Activated CD4-positive, CD25-positive, alpha-beta regulatory T cell treated with anti-CD3 and anti-CD28 coated beads, Interleukin-2, amount 50 U/mL, for 72 hours (primary cell): ENCODE measurements at places on chromosomes 3 and 15.

- no peak for DNase-seq
These were observed 30.1 kb upstream of the SPTSSB start for GRCh38 chr3:161401389-161401788.

- no peak for DNase-seq
These were observed 69.5 kb downstream of the ATP2B2 start for GRCh38 chr3:10435850-10436249.

GRCh38 chr3:41304593-41304992 lies 105.3 kb downstream of the CTNNB1 start:
- DNase-seq, result no peak

GRCh38 chr3:186534113-186534669 lies 10.0 kb downstream of the CRYGS start:
- DNase-seq, result no peak

- DNase-seq, result no peak
These were observed 103.8 kb downstream of the RBMS3 start for GRCh38 chr3:29384640-29385039.

GRCh38 chr3:179299999-179300613 lies 22.7 kb upstream of the ZNF639 start:
- no peak for DNase-seq

DNA sequence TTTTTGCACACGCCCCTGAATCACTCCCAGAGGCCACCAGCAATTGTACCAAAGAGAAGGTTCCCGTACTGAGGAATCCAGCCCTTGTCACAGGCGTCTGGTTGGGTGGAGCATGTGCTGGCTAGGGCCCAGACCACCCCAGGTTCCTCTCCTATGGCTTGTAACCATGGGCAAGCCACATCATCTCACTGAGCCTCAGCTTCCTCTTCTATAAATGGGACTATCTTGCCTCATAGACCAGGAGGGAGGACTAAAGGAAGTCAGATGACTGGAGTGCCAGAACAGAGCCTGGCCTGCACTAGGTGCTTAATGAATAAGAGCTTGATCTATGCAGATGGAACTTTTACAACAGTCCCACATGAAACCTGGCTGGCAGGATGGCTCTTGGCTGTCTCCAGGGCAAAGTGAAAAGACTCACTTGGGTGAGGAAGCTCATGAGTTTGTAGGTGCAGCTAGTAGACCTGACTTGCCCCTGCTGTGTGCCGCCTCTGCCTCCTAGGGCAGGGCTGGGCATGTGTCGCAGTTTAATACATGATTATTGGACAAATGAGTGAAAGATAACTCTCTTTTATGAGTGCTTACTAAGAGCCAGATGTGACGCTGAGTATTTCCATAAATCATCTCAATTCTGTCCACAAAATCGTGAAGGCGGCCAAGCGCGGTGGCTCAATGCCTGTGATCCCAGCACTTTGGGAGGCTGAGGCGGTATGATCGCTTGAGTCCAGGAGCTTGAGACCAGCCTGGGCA lies 29.3 kb downstream of the CTSH start:
- DNase-seq, result no peak

GRCh38 chr3:25472153-25472552 lies 44.1 kb downstream of the RARB start:
- no peak for DNase-seq

DNA sequence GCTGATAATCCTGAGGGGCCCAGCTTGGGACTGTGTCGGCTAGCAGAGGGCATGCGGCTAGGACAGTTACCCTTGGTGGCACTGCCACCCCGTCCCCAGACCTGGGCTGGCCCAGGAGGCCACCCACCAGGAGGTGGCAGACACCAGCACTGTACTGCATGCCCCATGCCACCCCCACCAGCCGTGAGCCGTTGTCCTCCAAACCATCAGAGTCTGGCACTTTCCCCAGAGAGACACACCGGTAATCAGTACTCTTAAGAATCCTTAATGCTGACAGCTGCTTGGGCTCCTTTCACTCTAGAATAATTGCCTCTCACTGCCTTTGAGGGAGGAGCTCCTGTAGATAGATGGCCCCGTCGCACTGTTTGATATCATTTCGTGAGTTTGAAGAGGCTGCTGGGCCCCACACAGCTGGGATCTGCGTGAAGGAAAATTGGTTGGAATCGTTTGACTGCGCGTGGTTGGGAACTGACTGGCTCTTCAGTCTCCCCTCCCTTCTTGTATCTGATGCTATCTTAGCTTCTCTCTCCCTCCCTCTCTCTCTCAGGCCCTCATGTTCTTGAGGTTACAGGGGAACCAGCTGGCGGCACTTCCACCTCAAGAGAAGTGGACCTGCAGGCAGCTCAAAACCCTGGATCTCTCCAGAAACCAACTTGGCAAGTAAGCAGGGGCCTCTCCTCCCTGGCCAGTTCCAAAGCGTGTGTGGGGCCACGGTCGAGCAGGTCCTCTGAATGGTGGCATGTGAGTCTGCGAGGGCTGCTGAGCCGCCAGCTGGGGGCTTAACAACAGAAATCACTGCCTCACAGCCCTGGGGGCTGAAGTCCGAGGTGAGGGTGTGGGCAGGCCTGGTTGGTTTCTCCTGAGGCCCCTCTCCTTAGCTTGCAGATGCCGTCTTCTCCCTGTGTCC lies 94.9 kb downstream of the LRRK1 start:
- DNase-seq, result no peak

DNA sequence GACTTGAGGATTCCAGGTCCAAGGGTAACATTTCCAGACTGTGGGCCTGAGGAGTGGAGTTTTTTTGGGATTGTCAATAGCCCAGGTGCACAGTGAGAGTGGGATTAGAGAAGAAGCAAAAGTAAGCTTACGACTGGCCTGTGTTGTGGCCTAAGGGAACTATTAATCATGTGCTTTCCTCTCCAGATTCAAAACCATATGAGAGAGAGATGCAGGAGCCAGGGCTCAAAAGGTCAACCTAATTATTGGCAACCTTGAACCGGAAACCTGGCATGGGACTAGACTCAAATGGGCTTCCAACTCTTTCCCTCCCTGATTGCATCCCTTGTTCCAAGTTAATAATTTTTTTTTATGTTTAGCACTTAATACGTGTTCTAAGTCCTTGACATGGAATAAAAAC lies 242.1 kb upstream of the THRB start:
- DNase-seq, result no peak

DNA sequence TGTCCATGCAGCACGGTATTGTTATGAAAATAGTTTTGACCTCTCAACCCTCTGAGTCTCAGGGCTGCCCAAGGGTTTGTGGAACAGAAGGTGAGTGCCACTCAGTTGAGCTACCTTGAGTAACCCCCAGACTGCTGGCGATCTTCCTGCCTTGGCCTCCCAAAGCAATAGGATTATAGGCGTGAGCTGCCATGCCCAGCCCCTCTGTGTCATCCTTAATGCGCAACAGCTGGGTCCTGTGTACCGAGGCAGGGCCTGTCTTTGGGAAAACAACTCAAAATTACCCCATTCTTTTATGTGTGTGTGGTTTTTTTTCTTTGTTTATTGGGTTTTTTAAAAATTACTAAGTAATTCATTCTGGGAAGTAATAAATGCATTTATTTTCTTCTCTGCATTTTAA lies 78.3 kb upstream of the TPM1 start:
- DNase-seq, result no peak

DNA sequence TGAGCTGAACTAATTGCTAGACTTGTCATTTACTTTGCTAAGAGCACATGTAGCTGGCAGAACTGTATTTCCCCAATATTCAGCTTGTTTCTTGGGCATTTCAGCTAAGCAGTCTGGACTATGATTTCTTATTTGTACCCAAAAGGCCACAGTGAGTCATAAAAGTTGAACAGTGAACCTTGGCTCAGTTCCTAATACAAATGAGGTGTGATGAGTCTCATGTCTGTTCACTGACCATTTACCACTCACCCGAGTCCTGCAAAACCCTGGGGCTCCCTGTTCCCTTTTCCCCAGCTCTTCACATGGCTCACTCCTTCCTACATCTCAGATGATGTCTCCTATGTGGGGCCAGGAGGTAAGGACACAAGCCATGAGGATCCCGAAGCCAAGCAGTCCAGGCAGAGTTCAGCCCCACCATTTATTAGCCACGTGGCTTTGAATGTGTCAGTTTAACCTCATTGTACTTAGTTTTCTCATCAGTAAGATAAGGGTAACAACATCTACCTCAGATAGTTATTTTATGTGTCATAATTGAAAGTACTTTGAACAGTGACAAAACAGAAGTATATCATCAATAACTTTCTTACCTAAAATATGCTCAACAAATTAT lies 239.3 kb downstream of the IL5RA start:
- DNase-seq, result no peak

GRCh38 chr3:169992781-169993180 lies 26.2 kb downstream of the SEC62 start:
- no peak for DNase-seq

- DNase-seq, result no peak
These were observed 116.7 kb downstream of the LIPC start for GRCh38 chr15:58548308-58549012.

GRCh38 chr3:9151240-9151639 lies 98.2 kb downstream of the SRGAP3 start:
- DNase-seq, result no peak

GRCh38 chr3:141450727-141451375 lies 36.0 kb upstream of the RASA2 start:
- no peak for DNase-seq

DNA sequence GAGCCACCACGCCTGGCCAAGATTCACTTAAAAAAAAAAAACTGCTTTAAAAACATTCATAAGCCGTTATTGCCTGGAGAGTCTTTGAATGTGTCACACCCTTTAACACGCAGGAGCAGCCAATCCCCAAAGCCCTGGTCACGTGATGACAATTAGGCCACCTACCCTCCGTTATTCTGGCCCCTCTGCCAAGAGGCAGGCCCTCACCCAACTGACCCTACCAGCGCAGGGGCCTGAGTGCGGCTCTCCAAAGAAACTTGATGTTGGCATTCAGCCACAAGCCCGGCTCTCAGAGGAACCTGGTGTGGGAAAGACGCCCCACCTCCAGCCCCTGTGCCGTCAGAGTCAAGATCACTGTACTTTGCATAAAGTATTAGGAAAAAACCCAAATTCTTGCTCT lies 11.6 kb upstream of the MUC4 start:
- no peak for DNase-seq

DNA sequence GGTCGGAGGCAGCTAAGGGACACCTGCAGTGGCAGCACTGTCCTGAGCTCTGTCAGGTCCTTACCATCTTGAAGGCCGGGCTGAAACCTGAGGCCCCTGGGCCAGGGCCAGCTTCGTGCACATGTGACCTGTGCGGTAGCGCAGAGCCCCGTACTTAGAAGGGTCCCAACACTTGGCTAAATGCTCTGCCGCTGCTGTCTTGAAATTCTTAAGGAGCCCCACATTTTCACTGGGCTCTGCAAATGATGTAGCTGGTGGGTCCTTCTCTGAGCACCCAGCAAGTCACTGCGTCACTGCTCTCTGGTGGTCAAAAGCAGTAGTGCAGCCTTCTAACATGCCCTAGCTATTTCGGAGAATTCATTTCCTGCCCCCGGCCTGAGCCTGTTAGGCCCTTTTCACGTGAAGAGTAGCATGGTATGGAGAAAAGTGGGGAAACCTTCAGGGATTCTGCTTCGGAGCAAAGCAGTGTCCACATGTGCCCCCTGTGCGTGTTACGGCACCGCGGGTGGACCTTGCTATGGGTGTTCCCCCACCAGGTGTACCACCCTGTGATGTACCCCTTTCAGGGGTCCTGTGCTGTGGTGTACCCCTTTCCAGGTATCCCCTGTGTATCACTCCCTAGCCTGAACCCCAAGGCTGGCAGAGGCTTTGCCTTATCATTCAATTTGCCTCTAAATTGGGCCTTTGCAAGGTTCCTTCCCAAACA lies 79.7 kb downstream of the TMEM266 start:
- peak; percentile 77 for DNase-seq

DNA sequence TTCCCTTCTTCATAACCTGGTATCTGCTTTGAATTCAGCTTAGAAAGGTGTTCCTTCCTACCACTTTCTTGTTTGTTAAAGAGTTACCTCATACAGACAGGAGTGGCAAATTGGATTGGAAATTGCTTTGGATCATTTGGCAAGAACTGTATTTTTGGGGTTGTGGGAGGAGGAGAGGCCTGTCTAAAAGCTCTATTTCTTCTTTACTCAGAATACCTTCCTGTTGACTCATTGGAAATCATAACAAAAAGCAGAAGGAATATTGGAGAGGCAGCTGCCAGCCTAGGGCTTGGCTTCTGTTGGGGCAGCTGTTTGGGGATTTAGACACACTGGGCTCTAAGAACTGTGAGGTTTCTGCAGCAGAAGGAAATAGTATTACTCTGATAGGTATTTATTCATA lies 14.2 kb downstream of the IQGAP1 start:
- DNase-seq, result no peak

- no peak for DNase-seq
These were observed 1182.3 kb downstream of the OTOL1 start for GRCh38 chr3:162678941-162679340.

DNA sequence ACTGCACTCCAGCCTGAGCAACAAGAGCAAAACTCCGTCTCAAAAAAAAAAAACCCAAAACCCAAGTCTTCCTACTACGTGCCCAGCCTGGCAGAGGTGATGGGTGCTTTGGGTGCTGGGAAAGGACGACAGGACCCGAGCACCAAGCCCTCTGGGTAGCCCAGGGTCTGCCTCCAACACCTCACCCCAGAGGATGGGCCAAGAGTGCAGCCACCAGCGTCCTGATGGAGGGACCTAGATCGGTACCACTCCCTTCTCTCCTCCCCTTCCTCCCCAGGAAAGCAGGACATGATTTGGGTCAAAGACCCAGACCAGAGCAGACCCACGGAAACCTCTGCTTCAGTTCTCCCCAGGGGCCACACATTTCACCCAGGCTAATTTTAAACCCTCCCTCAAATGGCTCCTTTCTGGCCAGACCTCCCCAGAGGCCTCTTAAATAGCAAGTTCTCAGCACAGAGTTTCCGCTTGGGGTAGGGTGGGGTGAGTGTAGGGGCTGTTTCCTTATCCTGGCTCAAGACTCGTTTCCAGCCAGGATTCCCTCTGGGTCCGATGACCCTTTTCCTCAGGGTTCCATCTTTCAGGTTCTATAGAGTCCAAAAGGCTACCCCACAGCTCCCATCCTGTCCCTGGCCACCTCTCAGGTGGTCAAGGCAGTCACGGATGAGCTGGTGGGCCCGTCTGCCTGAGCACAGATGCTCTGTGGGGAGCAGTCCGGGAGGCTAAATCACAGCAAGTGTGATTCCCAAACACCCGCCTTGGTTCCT lies 20.5 kb downstream of the RBPMS2 start:
- DNase-seq, result no peak

GRCh38 chr15:62079594-62079993 lies 12.8 kb downstream of the C2CD4A start:
- DNase-seq, result no peak

DNA sequence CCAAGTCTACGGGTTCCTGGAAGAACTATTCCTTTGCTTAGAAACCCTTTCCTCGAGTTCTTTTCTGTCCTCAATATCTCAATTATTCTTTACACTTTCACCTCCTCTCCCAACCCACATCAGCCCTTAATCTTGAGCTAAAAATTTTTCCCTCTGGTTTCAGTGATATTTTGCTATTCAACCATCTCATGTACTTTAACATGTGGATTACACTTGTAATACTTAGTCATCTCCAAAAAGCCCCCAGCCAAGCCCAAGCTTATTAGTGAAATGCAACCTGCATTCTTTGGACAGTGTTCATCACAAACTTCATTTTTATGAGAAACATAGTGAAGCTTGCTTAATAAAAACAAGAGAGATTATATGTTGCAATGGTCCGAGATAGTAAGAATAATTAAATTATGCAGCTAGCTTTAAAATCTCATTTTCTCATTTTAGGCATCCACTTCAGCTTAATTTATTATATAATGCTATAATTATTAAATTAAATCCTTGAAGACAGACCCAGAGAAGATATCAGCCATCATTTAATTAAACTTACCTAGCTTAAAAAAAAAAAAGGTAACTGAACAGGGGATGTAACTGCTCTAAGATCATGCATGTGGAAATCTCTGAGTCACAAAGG lies 534.5 kb upstream of the TBL1XR1 start:
- DNase-seq, result no peak
